ENCODE measurements at places on chromosomes 2 and 18.

DNA sequence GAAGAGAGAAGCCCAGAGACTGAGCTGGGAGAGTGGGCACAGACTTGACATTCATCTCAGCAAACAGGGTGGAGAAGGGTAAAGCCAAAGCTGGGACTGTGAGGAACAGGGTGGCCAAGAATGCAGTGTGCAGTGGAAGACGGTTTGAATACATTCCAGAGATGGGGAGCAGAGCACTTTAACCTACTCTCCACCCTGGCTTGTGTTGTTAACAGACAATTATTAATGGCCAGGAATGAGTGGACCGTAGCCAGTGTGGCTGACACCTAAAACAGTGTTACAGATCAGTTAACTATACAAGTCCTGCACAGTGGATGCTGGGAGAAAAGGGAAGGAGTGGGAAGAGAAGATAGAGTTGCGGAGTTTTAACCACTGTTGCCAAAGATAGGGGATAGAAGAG, 7.4 kb upstream of the NAB1 start:
- DNase-seq = no peak

DNA sequence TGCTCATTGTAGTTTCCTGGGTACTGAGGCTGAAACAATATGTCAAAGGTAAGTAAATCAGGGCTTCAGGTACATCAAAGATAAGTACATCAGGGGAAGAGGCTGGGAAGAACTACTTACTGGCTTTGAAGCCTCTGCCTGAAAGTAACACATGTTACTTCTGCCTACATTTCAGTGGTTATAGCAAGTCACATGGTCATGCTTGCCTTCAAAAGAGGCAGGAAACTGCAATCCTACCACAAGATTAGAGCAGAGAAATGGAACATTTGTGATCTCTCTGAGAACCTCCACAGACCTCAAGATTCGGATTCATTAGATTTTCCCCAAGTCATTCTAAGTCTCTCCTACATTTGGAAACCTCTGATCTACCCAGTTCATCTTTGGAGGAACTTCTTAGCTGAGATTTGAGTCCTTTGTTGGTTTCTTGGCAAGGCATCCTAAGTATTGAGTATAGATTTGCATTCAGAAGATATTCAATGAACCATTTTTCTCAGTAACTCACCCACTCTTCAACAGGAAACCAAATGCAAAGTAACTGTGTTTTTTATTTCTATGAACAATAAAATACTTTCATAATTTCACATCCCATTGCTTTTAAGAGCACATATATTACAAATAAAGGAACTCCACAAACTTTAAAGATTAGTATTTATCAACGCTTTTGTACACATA, 48.5 kb upstream of the CCDC195 start:
- DNase-seq = no peak

- peak; percentile 11 for DNase-seq
Observed at GRCh38 chr2:184004289-184004947, 593.9 kb upstream of the ZNF804A start.

- DNase-seq = no peak
Observed at GRCh38 chr18:32086881-32087280, 4.8 kb upstream of the RNF138 start.

DNA sequence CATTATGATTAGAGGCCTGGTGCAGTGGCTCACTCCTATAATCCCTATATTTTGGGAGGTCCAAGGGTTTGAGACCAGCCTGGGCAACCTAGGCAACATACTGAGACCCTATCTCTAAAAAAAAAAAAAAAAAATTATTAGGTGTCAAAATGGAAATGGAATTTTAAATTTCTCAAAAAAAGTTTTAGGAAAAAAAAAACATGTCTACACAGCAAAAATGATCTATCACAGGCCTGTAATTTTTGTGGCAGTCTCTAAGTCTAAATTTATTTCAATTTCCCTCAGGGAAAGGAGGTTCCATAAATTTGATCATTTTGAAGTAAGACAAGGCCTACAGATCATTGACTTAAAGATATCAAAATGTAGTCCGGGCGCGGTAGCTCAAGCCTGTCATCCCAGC, 16.3 kb downstream of the MRPL44 start:
- no peak for DNase-seq

- DNase-seq = peak; percentile 84
Observed at GRCh38 chr2:18752022-18752493, 162.7 kb upstream of the NT5C1B start.

GRCh38 chr18:66687635-66688034, 83.7 kb upstream of the CDH19 start:
- no peak for DNase-seq

DNA sequence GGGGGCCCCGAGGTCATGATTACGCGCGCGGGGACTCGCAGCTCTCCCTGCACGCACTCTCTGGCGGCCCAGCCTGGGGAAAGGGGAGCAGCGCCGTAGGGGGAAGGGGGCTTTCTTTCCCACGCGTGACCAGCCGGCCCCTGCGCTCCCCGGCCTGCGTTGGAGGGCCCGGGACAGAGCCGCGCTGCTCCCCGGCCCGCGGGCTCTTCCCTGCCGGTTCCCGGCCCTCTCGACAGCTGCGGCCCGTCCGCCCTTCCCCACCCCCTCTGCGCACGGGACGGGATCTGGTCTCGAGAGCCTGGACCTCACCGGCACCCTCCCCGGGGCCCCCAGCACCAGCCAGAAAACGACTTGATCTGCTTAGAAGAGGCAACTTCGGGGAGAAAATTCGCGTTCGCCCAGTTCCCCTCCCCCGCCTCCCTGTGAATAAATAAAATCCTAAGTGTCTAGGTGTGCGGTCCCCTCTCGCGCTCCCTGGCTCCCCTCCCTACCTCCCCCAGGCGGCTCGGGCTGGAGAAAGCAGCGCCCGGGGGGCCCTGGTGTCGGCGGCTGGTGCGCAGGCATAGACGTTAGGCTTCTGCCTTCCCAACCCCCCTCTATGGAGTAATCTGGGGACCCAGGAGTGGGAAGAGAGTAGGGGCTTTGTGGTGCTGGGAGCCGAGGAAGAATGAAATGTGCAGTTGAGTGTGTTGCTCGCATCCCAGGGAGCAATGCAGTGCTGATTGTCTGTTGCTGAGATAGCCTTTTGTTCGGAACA, 803 bp upstream of the FIGN start:
- no peak for DNase-seq

GRCh38 chr2:186575856-186576255, 14.0 kb upstream of the ITGAV start:
- DNase-seq = no peak

DNA sequence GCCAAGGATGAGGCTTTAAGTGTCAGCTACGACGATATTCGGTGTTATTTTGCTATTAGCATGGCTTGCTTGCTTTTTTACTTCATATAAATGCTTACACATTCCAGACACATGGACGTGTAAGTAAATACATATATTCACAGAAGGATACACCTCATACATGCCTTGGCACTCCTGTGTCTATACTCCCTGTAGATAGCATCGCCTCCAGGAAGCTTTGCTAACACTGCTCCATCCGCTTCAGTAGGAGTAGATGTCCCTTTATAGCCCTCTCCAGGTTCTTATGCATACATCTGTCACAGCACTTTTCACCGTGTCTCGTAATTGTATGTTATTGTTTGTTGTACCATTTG, 27.5 kb upstream of the KCTD1 start:
- DNase-seq = no peak

GRCh38 chr2:111066062-111066593, 54.6 kb upstream of the BCL2L11 start:
- DNase-seq = no peak

DNA sequence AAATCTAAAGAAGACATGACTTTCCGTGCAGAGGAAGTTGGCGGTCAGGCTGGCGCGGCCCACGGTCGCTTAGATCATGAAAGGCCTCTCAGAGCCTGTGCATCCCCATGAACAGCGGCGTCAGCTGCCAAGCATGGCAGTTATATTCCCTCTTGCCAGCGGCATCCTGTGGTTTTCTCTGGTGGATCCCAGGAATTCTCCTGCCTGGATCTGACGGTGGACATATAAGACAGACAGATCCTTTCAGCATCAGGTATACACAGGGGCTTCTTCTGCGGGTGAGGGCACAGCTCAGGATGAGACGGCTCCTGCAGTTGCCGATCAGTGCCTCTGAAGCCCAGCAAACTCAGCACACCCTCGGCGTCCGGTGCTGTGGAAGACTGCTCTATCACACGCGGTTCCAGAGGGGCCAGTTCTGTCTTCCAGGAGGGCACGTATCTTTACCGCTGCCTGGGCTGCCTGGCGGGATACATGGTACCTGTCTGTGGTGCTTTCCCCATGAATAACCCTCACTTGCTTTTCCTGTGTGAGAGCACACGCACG, 157.8 kb downstream of the LDLRAD4 start:
- DNase-seq = no peak

- DNase-seq = peak; percentile 63
Observed at GRCh38 chr2:3423492-3424170, 44.1 kb downstream of the TRAPPC12 start.

GRCh38 chr2:96969321-96969720, 17.1 kb downstream of the FAM178B start:
- no peak for DNase-seq

DNA sequence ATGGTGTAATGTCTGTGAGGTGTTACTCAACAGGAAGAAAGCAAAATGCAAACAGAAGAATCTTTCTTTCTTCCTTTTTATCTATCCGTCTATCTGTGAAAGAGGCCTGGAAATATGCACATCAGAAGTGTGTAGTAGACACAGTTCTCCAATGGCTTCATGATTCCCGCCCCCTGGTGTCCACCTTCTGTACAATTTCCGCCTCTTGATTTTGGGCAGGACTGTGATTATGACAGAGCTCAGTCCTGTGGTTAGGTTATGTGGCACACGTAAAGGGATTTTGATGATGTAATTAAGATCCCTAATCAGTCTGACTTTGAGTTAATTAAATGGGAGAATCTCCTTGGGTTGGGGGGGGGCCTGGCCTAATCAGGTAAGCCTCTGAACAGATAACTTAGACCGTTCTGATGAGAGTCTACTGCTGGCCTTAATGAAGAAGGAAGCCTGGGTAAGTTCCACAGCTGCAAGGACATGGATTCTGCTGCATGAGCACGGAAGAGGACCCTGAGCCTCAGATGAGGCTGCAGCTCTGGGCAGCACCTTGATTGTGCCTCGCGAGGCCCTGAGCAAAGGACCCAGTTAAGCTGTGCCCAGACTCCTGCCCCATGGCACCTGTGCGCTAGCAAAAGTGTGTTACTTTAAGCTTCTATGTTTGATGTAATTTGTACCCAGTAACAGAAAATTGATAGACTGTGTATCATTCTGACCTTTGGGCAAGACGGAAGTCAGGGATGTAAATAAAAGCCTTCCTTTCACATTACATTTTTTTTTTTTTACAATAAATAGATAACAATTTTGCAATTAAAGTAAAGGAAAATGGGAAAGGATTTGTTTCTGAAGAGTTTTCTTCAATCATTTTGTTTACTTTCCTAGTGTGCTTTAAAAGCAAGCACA, 11.3 kb upstream of the KCNF1 start:
- DNase-seq = no peak

- DNase-seq = no peak
Observed at GRCh38 chr2:6202756-6203155, 510.6 kb downstream of the SOX11 start.

- no peak for DNase-seq
Observed at GRCh38 chr2:208046686-208047085, 21.4 kb upstream of the PLEKHM3 start.

DNA sequence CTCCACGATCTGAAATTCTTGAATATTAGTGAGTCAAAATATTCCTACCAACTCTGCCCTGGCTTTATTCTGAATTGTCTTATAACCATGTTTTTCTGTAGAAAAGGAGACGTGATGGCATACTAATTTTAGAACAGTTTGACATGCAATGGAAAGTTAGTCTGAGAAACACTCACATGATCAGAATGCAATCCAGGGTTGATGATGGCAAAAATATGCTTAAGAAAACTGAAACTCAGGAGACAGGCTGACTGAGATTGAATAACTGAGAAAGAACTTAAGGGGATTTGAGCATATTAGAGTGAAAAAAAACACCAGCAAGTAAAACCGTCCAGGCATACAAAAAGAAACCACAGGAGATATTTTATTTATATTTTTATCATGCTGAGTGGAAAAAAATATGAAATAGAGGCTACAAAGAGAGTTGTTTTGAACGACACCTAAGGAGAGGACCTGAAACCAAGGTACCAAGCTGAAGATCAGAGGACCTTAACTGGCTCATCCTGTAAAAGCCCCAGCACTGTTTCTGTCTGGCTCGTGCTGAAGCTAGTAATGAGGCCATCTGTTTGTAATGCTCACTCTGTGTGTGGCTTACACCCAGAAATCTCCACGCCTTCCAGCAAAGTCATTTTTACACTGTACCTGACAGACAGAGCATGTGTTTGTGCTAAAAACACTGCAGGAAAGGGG, 437.2 kb upstream of the PKDCC start:
- DNase-seq = peak; percentile 86

- DNase-seq = no peak
Observed at GRCh38 chr2:103165836-103166235, 404.0 kb downstream of the TMEM182 start.

DNA sequence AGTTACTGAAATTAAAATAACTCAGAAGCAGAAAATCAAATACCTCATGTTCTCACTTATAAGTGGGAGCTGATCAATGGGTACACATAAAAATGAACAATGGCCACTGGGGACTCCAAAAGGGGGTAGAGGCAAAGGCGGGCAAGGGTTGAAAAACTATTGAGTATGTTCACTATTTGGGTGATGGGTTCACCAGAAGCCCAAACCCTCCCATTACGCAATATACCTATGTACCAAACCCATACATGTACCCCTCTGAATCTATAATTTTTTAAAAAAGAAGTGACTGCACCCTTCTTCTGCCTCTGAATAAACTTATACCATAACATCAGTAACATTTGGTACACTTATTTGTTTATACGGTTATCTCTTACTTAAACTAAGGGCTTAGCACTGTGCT, 119.4 kb downstream of the ZRANB3 start:
- DNase-seq = no peak

DNA sequence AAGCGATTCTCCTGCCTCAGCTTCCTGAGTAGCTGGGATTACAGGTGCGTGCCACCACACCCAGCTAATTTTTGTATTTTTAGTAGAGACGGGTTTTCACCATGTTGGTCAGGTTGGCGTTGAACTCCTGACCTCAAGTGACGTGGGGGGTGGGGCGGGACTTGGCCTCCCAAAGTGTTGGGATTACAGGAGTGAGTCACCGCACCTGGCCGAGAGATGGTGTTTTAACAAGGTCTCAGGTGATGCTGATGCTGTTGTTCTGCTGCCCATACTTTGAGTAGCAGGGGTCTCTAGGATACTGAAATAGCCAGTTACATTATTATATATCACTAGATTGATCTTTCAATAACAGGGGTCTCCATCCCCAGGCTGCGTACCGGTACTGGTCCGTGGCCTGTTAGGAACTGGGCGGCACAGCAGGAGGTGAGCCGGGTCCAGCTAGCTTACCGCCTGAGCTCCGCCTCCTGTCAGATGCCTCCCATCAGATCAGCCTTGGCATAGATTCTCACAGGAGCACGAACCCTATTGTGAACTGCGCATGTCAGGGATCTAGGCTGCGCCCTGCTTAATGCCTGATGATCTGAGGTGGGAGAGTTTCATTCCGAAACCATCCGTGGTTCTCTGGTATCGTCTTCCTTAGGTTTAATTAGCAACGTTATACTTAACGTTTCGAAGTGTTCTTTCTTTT, 48.3 kb upstream of the SLC38A11 start:
- DNase-seq = no peak

DNA sequence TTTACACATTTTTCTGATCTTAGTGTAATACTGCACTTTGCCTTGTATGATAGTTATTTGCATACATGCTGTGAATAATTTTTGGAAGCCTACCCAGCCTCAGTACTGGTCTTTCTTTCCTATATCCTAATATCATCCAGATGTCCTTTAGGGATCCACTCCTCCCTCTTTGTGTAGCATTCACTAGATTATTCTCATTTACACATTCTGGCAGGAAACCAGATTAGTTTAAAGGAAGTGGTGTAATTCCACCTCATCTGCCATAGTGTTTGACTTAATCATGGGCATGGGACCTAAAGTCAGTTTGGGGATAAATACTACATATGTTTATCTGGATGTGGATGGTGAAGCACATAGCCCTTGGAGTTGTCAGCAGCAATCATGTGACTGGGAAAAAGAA, 444.9 kb upstream of the MAP2 start:
- peak; percentile 7 for DNase-seq
